ENCODE measurements at places on chromosomes 3 and 15.

DNA sequence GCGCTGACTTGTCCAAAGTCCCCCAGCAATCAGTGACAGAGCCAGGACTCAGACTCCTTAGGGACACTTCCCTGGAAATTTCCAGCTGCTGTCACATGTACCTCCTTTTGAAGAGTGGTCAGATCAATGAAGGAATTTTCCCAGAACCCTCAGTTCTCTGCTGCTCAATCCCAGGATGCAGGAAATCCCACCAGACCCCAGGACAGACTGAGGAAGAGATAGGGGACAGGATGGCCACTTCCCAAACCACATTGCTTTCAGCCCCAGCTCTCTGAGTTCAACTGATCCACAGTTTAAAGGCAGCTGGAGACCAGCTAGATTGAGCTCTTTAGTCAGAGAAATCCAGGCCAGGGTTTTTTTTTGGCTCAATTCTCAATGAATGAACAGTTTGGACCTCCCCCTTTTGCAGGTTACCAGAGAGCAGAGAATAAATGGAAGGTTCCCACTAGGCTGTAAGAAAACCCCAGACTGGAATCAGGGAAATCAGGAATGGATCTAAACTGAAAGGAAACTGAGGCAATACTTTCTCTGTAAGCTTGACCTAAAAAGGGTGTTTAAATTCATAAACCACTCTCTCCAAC is 1.5 kb downstream of the CYP1A1 start:
- peak; percentile 36 for DNase-seq

GRCh38 chr3:132418916-132419315 is 1.6 kb downstream of the DNAJC13 start:
- peak; percentile 82 for DNase-seq

- no peak for DNase-seq
Measured at GRCh38 chr15:73375755-73376305, 7.1 kb upstream of the HCN4 start.

DNA sequence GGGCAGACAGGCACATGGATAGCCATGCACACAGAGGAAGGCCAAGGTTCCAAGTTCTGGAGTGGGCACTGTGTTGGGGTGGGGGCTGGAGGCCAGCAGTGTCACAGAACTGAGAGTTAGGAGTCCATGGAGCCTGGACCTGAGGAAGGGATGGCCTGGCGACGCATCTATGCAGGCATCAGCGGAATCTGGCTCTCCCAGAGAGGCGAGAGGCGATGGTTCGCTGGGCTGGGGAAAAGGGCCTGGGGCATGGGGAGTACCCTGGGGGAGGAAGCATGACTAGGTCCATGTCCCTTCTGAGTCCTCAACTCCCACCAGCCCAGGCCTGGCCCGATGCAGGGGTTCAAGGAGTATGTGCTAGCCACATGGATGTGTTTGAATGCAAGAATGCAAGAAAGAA is 192.8 kb upstream of the LINGO1 start:
- no peak for DNase-seq

- no peak for DNase-seq
Measured at GRCh38 chr3:178189854-178190253, 346.4 kb upstream of the KCNMB2 start.

DNA sequence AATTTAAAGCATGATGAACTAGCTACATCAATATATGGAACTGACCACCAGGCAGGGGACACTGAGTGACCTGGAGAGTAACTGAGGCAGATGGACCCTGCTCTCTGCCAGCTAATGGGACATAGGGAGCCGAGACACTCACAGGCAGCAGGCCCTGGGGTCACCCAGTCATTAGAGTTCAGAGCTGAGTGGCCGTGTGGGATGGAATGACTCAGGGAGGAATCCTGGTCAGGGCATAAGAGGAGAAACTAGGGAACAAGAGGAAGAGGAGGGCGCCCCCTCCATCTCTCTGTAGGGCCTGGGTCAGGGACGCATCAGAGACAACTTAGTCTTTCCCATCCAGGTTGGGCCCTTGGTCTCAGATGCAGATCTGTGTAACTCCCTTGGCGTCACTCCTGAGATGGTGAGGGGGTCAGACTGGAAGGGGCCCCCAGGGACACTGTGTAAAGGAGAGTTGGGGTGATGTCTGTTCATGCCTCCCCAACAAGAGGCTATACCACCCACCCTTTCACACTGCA is 39.8 kb downstream of the CCDC12 start:
- DNase-seq, result peak; percentile 84

GRCh38 chr15:58066042-58066867 is 744 bp upstream of the ALDH1A2 start:
- peak; percentile 91 for DNase-seq

GRCh38 chr15:29687939-29688505 is 134.2 kb downstream of the TJP1 start:
- DNase-seq, result no peak

- DNase-seq, result no peak
Measured at GRCh38 chr15:71117714-71118305, 2.5 kb downstream of the THSD4 start.

DNA sequence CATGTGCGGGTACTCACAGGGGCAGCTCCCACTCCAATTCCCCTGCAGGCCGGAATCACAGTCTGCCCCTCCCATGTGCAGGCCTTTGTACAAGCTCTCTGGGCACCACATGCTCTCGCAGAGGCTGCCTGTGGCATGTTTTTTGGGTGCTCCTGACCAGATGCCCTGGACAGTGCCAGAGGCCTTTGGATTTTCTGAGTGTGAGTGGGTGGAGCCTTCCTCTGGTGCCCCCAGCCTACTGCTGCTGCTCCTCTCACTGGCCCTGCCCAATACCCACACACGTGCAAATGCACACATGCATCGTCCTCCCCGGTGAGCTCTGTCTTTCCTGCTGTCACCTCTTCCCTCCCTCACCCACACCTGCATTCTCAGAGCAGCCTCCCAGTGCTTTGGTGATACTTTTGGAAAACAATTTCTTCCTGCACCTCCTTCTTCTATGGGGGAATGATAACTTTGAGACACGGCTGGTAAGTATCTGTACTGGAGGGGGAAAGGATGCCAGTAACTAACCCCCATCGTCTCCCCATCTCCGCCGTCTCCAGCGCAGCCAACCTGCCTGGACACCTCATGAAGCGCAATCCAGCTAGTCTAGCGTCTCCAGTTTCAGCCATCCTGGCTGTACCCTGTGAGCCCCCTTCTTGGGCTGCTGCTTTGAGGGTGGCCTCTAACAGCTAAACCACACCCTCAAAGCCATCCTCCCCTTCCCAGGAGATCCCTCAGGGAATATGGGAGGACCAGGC is 229.4 kb upstream of the TOPAZ1 start:
- no peak for DNase-seq

DNA sequence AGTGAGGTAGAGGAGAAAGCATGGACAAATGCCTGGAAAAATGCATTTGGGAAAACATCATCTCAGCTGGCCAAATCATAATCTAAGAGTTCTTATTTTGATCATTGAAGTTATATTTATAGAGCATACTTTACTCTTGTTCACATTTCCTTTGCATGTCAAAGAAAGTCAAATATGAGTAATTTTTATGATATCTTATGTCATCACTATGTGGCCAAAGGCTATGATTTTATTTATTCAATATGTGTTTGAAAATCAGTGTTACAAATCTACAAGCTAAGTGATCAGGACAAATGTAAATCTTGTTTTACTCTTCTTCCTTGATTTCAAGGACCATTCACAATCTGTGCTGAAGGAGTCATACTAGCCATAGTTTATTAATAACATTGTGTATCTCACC is 237.2 kb upstream of the DPH6 start:
- DNase-seq, result no peak

- DNase-seq, result no peak
Measured at GRCh38 chr3:146100825-146101444, 60.0 kb downstream of the PLOD2 start.

- DNase-seq, result peak; percentile 66
Measured at GRCh38 chr3:187678726-187679268, 8.6 kb upstream of the SST start.

GRCh38 chr15:89494941-89495637 is 1.3 kb downstream of the RHCG start:
- peak; percentile 78 for DNase-seq

DNA sequence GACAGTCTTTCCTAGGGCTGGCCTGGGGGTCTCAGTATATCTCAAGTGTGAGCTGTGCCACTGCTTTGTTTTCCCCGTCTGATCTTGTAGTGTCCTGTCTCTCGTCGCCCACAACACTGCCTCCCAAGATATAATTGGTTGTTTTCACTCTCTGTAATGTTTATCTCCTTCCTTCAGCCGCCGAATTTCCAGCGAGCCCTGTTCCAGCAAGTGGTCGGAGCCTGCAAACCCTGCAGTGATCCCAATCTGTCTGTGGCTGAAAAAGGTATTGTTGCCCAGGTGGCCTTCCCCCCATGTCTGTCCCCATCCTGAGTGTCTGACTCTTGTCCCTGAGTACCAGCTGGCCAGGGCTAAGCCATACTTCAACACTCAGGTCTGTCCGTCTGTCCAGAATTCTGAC is 9.5 kb upstream of the MANF start:
- no peak for DNase-seq

DNA sequence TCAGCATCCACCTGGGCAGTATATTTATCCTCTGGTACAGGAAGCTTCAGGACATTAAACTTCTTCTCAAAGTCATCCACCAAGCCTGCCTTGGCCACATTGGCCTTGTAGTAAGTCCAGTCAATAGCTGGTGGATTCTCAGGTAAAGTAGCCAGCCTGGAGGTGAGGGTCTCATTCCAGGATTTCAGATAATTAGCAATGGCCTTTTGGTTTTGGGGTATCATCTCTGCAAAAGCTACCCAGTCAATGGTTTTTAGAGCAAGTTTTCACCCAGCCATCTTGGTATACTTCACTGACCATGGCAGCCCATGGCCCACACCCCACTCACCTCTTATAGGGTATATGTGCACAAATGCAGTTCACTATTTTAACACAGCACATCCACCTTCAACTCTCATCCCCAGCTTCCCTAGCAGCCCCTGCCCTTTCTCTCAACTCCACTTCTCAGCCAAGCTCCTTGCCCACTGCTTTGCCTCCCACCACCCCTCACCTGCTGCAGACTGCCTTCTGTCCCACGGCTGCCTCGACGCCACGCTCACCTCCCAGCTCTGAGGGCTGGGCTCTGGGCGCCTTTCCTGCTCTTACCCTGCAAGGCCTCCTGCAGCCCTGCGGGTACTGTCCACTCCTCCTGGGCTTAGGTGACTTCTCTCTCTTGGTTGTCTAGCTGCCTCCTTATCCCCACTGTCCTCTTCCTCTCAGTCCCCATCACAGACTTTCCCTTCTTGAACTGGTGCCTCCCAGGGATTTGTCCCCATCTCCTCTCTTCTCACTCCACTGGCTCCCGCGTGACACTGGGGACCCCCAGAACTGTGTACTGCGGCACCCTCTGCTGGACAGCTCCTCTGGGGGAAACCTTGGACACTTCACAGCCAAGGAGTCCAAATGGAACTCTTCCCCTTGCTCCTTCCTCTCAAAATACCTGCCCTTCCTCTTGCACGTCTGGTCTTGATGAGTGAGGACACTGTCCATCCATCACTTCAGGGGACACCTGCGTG is 1.7 kb upstream of the TGM5 start:
- peak; percentile 73 for DNase-seq

GRCh38 chr15:57559875-57560274 is 31.8 kb upstream of the MYZAP start:
- peak; percentile 86 for DNase-seq

DNA sequence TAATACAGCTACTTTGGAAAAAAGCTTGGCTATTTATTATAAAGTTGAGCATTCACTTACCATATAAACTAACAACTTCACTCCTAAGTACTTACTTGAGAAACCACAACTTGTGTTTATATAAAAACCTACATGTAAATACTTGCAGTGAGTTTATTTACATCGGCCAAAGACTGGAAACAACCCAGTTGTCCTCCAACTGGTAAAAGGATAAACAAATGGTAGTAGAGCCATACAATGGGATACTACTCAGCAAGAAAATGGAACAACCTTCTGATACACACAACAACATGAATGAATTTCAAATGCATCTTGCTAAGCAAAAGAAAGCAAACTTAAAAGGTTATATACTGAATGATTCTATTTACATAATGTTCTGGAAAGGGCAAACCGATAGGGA is 63.7 kb downstream of the SLC7A14 start:
- no peak for DNase-seq

DNA sequence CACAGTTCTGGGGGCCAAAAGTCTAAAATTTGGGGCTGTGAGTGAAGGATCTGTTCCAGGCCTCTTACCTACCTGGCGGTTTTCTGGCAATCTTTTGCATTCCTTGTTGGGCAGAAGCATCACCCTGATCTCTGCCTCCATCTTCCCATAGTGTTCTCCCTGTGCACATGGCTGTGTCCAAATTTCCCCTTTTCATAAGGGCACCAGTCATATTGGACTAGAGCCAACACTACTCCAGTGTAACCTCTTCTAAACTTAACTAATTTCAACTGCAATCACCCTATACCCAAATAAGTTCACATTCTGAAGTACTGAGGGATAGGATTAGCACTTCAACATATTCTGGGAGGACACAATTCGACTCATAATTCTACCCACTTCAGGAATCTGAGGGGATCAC is 85.0 kb downstream of the CCNL1 start:
- DNase-seq, result peak; percentile 27

GRCh38 chr15:41948490-41948889 is 23.9 kb downstream of the EHD4 start:
- no peak for DNase-seq

All from suppressor macrophage (primary cell).